ENCODE measurements at places on chromosomes 13 and 19.

GRCh38 chr19:33933931-33934330 is 137.3 kb downstream of the KCTD15 start:
- DNase-seq = no peak

GRCh38 chr19:10226021-10226375 is 5.1 kb downstream of the S1PR2 start:
- DNase-seq = no peak

DNA sequence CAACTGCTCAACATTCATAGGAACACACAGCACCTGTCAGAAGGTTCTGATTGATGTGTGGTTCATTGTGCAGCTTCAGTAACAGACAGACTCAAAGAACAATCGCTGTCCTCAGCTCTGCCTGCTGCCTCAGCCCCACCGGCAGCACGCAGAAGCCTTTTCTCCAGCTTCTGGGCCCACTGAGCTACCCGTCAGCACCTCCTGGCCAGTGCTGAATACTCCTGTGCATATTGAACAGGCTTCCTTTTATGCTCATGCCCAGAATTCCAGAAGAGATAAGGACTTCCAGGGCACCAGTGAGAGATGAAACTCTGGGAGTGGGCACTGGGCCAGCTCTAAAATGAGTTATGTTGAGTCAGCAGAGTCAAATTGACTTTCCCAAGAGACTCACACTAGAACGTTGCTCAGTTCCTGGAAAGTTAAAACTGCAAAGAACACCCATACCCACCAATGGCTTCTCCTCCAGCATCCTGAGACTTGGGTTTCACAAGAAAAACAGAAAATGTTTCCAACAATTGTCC is 119.3 kb downstream of the COL4A1 start:
- DNase-seq = no peak

DNA sequence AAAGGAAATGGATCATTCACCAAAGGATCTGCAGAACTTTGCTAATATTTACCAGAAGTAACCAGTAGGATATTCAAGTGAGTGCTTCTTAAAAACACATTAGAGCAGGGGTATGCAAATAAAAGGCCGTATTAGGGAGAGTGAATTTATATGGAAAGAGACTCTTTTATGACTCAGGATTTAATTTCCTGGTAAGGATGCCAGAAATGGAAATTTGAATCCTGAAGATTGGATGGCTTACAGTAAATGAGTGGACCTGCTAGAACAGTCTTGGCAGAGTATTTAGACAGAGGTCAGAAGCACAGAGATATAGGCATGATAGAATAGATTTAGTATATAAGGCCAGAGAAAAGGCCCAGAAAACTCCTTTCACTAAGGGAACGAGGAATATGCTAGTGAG is 201.6 kb downstream of the SLITRK5 start:
- DNase-seq = no peak

- peak; percentile 29 for DNase-seq
Measured at GRCh38 chr13:74132776-74133656, 1.2 kb downstream of the KLF12 start.

DNA sequence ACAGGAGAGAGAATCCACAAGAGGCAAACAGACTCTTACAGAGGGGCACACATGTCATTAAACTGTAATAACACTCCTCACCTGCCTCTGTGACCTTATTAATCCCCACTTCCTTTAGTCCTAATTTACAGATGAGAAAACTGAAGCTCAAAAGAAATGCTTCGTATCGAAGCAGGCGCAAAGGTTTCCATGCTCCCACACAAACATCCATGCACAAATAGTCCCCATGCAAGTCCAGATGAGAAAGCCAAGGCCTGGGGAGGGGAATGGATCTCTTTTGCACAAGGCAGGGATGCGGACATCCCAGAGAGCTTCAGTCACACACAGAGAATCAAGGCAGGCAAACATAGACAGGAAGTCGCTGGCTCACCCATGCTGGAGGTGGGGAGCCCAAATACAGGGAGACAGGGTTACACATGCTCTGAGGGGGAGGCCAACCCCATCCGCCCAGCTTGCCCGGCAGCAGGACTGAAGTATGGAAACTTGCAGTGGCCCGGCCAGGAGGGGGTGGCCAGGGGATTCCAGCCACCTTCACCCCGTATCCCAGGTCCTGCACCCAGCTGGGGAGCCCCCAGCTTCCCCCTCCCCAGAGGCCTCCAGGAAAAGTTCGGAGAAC is 468 bp downstream of the S1PR5 start:
- DNase-seq = no peak

- no peak for DNase-seq
Measured at GRCh38 chr13:73403355-73404120, 344.7 kb downstream of the KLF5 start.

- DNase-seq = no peak
Measured at GRCh38 chr13:34152409-34152808, 334.5 kb downstream of the RFC3 start.

DNA sequence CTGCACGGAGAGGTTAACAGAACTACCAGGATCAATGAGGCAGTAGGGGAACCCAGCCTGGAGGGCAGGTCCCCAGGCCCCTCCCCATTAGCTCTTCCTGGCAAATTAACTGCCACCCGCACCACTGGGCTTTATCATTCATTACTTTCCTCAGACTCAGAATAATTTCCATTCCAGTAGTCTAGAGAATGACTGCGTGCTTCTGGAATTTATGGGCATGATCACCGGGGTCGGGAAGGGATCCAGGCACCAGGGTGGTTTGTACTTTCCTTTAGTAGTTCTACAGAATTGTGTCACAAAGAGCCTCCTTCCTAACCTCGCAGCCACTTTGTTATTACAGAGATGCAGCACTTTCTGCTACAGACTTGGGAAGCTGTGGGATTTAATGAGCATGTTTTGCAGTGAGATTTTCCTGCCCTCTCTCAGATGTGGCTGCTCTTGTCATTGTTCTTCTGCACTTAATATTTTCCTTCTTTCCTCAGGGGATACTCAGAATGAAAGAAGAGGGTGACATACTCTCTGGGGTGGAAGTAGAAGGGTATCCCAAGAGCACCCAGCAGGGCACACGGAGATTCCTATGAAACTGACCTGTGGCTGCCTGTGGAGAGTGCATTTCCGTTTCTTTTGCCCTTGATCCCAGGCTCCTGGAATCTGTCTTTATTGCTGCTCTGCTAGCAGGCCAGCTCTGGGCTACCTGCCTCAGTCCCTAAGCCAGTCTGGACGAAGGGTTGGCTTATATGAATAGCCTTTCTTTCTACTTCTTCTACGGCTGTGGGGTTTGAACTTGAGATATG is 285.0 kb upstream of the SLC10A2 start:
- no peak for DNase-seq

Measured in effector CD8-positive, alpha-beta T cell (primary cell).